Trophoblast cell (in vitro differentiated cells and primary cell): ENCODE measurements at places on chromosomes 2 and 18.

DNA sequence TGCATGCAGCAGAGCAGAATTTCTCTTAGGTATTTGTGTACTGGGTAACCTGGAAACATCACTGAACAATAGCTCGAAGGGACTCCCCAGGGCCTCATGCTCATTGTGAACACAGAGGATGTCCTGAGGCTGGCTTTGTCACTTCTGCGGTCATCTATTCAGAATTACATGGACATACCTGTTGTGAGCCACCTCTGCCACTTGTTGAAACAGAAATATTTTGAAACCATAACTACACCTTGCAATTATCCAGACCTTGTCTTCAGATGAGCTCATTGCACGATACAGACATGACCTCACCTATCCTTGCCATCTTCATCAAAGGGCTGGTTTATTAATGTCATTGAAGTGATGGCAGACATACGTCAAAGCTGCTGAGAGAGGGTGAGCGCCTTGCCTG lies 23.4 kb upstream of the CREG2 start:
- DNase-seq: peak; percentile 100

DNA sequence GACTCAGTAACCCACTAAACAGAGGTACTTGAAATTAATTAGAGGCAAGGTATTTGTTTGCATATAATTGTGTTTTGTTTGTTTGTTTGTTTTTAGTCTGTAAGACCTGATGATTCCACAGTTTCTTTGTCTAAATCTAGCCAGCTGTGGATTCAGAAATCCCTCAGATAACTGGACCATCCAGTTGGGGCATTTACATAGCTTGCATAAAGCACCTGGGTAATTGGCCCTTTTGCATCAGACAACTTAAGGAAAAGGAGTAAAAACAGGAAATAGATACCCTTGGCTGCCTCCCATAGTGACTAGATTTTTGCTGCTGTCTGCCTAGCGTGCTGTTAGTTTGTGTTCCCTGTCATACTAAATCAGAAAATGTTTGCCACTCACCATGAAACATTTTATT lies 46.6 kb upstream of the XIRP2 start:
- DNase-seq: no peak

DNA sequence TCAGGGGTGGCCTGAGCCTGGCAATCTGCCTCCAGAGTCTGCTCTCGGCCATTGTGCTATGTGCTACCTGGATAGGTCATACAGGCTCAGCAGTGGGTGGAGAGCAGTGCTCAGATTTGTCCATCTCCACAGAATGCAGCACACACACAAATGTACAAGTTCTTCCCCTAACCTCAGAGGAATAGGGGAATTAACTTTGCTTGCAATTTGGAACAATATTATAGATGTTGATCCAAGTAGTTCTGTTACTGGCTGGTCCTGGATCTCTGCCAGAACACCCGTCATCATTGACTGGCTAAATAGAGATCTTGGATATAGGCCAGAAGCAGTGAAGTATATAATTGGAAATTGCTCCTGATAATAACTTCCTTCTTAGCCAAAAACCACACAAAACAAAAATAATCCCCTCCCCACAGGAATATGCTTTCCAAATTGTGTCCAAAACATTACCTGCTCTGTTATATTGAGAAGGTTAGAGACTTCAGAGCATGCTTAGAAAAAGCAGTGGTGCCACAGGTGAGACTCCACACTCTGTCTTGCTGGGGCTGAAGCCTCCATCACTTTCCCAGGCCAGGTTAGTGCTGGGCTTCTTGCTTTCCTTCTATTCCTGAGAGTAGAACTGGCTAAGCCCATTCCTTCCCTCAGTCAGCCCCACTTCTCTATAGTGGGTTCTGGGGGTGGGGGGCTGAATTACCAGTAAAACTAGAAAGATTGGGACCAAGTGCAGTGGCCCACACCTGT lies 38.8 kb downstream of the NCAPH start:
- no peak for DNase-seq

- no peak for DNase-seq
Measured at GRCh38 chr2:137845422-137845821, 118.9 kb upstream of the HNMT start.

- peak; percentile 14 for DNase-seq
Measured at GRCh38 chr2:57343391-57344006, 703.1 kb upstream of the VRK2 start.

DNA sequence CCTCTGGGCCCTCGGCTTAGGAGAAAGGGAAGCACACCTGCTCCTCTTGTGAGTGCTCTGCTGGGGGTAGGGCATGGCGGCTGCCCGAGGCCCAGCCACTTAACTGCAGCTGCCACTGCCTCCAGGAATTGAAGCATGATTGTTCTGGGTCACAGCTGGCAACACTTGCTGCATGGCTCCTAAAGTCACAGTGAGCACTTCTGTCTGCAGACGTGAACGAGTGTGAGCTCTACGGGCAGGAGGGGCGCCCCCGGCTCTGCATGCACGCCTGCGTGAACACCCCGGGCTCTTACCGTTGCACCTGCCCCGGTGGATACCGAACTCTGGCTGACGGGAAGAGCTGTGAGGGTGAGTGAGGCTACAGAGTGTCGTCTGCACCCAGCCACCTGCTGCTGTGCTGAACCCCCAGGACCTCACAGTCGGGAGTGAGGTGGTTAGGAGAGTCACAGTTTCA lies 44.4 kb downstream of the FBLN7 start:
- no peak for DNase-seq

DNA sequence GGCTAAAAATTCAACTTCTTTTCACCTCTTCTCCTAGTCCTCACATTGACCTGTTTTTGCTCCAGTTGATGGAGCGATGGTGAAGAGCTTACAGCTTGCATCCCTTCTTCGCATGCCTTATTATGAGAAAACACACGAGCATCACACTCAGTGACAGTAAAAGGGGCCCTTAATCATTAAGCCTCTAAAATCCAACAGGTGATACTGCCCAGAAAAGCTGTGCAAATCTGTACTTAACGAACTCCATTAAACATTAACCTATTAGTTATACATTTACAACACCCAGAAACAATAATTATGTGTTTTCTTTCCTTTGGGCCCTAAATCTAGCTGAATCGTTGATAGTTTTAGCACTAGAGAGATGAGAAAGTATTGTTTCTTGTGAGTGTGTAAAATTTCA lies 54.8 kb downstream of the LAMA1 start:
- no peak for DNase-seq

- no peak for DNase-seq
Measured at GRCh38 chr18:4450065-4450658, 4.9 kb downstream of the DLGAP1 start.

- DNase-seq: no peak
Measured at GRCh38 chr18:77061281-77061945, 71.2 kb downstream of the MBP start.

DNA sequence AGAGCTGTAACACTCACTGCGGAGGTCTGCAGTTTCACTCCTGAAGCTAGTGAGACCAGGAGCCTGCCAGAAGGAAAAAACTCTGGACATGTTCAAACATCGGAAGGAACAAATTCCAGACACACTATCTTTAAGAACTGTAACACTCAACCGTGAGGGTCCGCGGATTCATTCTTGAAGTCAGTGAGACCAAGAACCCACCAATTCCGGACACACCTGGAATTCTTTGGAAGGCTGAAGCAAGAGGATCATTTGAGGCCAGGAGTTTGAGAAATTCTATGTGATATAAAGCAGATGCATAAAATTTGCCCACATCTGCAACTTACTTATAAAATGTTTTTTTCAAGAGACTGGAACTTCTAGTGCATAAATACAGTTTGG lies 43.5 kb upstream of the ITSN2 start:
- DNase-seq: no peak

- no peak for DNase-seq
Measured at GRCh38 chr2:202109737-202110184, 36.7 kb downstream of the KIAA2012 start.

DNA sequence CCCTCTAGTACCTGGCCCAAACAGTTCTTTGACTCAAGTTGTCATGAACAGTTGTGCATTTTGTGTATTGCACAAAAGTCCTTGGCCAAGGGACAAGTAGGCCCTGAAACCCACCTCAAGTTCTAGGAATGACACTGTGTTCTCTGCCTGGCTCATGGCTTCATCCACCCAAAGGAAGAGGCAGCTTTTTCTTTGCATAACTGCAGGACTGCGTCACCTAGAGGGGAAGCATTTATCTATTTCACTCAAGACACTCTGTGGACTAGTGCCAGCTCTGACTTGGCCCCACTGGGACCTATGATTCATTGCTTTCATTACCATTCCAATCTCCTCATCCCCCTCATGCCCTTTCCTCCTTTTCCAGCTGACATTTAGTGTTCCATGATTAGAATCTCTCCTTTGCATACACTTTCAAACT lies 119.3 kb upstream of the SIX2 start:
- no peak for DNase-seq

DNA sequence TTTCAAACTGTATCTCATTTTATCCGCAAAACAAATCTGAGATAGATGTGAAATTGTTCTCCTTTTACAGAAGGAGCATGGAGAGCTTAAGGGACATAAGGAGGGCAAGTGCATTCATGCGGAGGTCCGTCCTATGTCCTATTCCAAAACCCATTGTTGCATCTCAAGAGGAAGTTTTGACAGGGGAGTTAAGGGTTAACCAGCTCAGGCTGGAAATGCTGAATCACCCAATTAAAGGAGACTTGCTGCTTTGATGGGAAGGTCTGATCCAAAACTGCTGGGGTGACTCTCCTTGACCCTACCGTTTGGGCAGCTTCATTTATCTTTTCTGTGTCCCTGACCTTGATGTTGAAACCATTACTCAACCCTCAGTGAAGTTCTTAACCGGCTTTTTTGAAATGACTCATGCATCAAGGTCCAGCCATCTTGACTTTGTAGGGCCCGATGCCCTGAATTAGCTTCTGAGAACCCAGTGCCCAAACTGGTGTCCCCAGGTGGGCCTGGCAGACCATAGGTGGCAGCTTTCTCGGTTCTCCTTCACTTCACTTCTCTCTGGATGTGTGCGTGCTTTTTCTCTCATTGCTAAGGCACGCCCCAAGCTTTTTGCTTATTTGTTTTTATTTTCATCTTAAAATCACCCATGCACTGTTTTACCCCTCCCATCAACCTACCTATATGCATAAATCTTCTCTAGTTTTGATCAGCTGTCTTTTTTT lies 15.9 kb upstream of the TXNDC2 start:
- peak; percentile 81 for DNase-seq

- DNase-seq: peak; percentile 20
Measured at GRCh38 chr18:48994044-48994651, 43.4 kb upstream of the SMAD7 start.

DNA sequence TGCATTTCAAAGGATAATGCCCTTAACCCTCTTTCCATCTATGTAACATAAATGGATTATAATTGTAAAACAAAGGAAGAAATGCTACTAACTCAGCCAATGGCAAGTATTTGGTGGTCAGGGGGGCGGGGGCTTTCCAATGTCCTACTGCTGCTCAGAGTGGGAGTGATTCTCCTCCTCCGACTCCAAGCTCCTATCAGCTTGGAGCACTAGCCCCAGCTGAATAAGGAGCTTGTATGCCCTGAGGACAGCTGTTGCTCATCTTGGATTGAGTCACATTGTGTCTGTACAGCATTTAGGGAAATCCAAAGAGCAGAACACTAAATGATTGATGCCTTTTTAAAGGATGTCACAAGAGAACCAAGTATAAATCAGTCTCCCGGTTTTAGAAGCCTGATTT lies 105.6 kb upstream of the ZNF521 start:
- peak; percentile 4 for DNase-seq

DNA sequence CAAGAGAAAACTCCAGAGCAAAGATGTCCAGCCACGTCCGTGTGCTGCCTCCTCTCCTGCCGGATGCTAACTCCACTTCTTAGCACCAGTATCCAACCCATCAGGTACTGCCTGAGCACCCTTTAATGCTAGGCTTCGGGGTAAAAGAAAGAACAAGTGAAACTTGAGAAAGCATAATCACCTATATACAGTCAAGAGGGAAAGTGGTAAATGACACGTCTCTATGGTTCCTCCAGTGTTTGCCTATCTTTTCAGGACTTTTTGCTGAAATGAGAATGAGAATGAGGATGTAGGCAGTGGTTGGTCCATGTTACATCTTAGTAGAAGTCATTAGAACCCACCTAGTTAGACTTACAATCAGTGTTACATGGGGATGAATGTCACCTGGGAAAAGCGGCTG lies 47.9 kb downstream of the EPHA4 start:
- DNase-seq: no peak

- no peak for DNase-seq
Measured at GRCh38 chr2:224405412-224405811, 3.5 kb upstream of the FAM124B start.

GRCh38 chr2:71554706-71555056 lies 101.3 kb downstream of the DYSF start:
- no peak for DNase-seq

GRCh38 chr18:36931106-36931505 lies 102.2 kb downstream of the KIAA1328 start:
- DNase-seq: no peak

DNA sequence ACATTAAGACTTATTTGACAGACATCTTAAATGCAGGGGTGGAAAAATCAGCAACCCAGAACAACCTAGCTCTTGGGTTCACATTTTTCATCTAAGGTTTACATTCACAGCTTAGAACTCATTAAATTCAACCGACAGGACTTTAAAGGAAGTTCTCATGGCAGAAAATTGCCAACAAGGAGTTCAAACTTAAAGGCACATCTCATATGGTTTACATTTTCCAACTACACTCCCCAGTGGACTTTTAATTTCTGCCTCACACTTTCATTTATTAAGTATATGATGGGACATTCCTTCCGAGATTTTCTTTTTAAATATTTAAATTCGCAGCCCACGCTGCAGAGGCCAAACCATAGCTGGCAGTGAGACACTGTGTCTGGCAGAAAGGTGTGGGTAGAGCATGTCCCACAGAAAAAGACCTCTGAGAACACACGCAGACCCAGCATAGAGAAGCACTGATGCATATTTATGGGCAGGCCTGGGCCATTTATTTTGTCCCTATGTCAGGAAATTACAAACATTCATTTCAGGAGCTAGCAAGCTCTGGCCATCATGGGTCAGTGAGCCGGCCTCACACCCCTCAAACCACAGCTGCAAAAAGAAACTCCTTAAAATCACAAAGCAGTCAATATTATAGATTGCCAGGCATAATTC lies 46.3 kb downstream of the STK39 start:
- DNase-seq: no peak
